ENCODE measurements at places on chromosomes 4 and X.

DNA sequence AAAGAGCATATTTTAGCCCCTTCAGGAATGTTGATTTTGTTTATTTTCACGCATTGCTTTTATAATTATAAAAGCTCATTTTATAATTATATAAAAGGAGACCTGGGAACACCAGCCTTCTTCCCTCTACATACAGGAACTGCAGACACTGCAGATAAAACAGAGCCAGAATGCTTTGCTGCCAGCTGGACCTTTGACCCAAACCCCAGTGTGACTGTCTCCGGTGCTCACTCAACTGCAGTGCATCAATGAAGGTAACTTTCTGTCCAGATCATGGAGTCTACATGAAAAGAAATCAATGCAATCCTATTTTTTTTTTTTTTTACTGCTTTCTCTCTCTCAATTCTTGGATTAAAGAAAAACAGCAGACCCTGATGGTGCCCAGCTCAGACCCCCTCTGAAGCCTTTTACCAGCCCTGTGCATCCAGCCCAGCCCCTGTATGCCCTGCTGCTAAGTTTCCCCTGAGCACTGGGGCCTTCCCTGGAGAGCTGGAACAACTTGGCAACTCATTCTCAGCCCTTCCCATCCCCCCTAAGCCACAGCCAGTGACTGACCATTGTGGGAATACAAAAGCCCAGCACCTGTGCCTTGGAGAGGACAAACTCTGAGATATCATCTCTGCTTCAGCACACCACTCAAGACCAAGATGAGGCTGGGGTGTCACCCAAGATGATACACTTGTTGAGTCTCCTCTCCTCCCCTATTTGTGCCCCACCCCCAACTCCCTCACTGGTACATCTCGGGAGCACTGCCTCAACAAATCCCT is 182.1 kb downstream of the EVC2 start:
- DNase-seq: no peak

DNA sequence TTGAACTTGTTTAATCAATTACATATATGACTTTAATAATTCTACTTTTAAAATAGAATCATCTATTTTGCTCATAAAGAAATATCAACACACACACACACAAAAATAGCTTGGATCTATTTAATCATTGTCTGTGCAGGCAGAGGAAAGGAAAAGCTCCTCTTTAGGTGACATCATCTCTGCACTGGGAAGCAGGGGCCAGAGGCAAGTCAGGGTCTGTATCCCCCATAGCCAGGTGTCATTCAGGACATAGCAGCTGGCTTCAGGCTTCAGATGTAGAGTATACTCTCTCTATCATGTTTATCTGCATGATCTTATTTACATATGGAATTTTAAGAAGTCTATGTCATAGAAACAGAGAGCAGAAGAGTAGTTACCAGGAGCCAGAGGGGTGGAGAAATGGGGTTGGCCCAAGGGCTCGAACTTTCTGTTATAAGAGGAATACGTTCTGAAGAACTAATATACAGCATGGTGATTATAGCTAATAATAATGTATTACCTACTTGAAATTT is 110.4 kb upstream of the LDB2 start:
- DNase-seq: no peak

DNA sequence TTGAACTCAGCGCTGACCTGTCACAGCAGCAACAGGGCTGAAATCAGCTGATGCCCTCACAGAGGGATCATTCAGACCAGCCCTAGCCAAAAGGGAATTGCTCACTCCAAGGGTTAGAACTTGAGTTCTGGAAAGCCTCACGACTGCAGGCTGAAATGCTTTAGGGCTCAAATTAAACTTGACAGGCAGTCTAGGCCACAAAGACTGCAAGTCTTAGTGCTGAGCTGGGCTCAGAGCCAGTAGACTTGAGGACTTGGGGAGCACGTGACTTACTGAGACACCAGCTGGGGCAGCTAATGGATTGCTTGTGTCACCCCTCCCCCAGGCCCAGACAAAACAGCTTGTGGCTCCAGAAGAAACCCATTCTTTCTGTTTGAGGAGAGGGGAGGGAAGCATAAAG is 119.0 kb upstream of the SLC6A14 start:
- DNase-seq: peak; percentile 80

- no peak for DNase-seq
Observed at GRCh38 chr4:82809619-82810018, 11.0 kb upstream of the SCD5 start.

- no peak for DNase-seq
Observed at GRCh38 chr4:10722957-10723356, 38.4 kb upstream of the CLNK start.

Data from iris pigment epithelial cell (primary cell).